ENCODE measurements at places on chromosomes 4 and X.

DNA sequence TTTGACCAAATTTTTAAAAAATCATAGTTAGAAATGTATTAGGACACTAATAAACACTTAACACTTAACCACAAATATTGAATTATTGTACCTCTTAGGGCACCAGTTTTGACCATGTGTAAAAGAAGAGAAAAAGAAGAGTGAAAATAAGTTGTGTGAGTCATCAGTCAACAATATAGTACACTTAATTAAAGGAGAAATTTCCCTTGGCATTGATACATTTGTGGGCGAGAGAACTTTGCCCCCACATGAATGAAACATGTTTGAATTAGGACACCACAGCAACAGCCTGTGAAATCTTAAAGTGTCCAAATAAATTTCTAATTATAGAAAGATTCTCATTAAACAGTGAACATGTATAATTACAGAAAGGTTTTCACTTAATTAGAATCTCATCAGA is 1292.8 kb upstream of the TENM3 start:
- no peak for DNase-seq

- no peak for DNase-seq
Measured at GRCh38 chr4:8332038-8332857, 62.7 kb downstream of the HTRA3 start.

DNA sequence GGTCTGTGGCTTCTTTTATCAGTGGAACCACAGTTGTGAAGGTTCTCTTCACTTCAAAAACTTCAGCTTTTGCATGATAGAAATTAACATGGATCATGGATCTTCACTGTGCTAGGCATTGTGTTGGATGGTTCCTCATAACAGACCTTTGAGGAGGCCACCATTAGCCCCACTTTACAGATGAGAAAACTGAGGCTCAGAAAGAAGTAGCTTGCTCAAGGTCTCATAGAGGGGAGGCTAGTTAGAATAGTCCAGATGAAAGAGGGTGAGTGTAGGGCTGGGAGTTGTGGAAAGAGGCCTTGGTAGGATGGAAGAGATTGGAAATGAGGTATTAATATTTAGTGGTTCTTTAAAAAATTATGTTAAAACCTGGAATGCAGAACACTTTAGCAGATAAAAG is 2.6 kb downstream of the TSR2 start:
- no peak for DNase-seq

- DNase-seq, result no peak
Measured at GRCh38 chr4:14023036-14023435, 395.5 kb upstream of the BOD1L1 start.

DNA sequence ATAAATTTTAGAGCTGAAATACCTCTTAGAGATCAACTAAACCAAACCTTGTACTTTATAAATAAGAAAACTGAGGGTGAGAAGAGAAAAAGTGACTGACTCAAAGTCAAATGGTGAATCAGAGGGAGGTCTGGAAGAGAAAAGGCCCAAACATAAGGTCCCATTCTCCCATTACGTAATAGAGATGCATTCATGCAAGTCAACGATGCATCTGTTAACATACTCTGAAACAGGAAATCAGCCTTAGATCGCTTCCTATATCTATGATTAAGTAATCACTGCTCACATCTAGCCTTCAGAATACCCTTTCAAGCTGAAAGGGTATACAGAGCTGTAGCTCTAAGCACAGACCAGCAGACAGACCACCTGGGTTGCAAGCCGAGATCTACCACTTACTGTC is 6.5 kb downstream of the RNF150 start:
- no peak for DNase-seq

- no peak for DNase-seq
Measured at GRCh38 chrX:40325161-40325560, 227.4 kb upstream of the BCOR start.

All from CD4-positive, alpha-beta T cell treated with Interleukin-10 for 1 hour (primary cell).